IMR-90 (cell line): ENCODE measurements at places on chromosomes 3 and 15.

- no peak overlapping the region for H3K4me3 ChIP-seq
- H3K27ac ChIP-seq: no peak overlapping the region
- no peak for DNase-seq
- H3K36me3 ChIP-seq: no peaks in the 10 kb centered on the region
- no peaks in the 10 kb centered on the region for H3K27me3 ChIP-seq
These were observed 30.8 kb downstream of the CORO2B start for GRCh38 chr15:68609629-68610028.

DNA sequence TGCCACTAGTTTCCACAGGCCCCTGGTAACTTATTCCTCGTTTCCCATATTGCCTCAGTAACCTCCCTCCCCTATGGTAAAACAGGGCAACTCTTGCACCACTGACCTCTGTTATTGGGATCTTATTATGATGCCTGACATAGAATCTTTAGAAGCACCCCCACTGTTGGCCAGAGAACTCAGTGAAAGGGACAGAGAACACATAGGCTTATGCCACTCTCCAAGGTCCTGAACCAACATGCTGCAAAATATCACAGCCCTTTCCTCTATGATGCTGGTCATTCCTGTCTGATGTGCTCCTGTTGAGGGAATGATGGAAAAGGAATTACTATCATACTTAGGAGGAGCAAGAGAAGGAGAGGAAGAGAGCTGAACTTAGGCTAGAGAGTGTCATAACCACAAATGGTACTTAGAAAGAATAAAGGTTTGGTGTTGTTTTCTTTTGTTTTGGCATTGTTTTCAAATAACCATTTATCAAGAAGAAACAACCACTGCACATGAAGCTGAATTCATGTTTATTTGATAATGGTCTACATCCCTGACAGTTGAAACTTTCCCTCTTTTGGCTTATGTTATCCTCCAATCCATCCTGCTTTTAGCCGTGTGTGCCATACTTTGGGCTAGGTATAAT lies 330.2 kb downstream of the EPHB1 start:
- no peaks in the 10 kb centered on the region for H3K4me1 ChIP-seq
- H3K27me3 ChIP-seq: no peaks in the 10 kb centered on the region
- H3K27ac ChIP-seq: no peak overlapping the region
- peak; percentile 27 for DNase-seq

DNA sequence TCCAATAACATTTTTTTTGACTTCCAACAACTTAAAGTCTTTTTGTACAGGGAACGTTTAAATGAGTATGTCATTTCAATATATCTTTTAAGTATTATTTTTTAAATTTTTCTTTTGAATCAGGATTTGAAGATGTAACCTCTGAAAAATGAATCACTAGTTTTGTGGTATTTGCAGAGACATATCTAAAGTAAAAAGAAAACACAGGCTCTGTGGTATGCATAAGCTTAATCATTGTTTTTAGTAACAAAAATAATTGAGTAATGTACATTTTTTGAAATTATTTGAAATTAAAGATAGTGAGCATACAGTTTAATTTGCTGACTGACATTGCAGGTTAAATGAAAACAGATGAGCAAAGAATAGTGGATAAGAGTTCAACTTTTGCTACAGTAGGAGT lies 531.3 kb downstream of the ROBO1 start:
- no peaks in the 10 kb centered on the region for H3K27me3 ChIP-seq
- no peaks in the 10 kb centered on the region for H3K36me3 ChIP-seq
- H3K4me1 ChIP-seq: no peaks in the 10 kb centered on the region
- no peak overlapping the region for H3K4me3 ChIP-seq
- peak; percentile 32 for DNase-seq
- no peak overlapping the region for H3K27ac ChIP-seq

GRCh38 chr3:67015702-67016484 lies 17.8 kb downstream of the KBTBD8 start:
- no peak overlapping the region for H3K27ac ChIP-seq
- peaks cover 7% of the 10 kb centered on the region; the same call in 1 of the 2 replicates for H3K4me1 ChIP-seq
- no peaks in the 10 kb centered on the region for H3K27me3 ChIP-seq

GRCh38 chr3:142993958-142994442 lies 7.4 kb upstream of the U2SURP start:
- peaks cover 2% of the 10 kb centered on the region; the same call in 1 of the 2 replicates for H3K4me1 ChIP-seq
- H3K27me3 ChIP-seq: no peaks in the 10 kb centered on the region; the same call in 1 of the 2 replicates

GRCh38 chr3:5678844-5679243 lies 491.3 kb downstream of the EDEM1 start:
- no peak overlapping the region for H3K27ac ChIP-seq
- H3K36me3 ChIP-seq: no peaks in the 10 kb centered on the region
- no peak overlapping the region for H3K4me3 ChIP-seq
- DNase-seq: no peak

- no peaks in the 10 kb centered on the region for H3K27me3 ChIP-seq
- no peak overlapping the region for H3K27ac ChIP-seq
- no peak overlapping the region for H3K4me3 ChIP-seq
- peaks cover 9% of the 10 kb centered on the region for H3K4me1 ChIP-seq
- H3K36me3 ChIP-seq: no peaks in the 10 kb centered on the region; the same call in 1 of the 2 replicates
These were observed 42.5 kb downstream of the CHCHD6 start for GRCh38 chr3:126746395-126747177.

DNA sequence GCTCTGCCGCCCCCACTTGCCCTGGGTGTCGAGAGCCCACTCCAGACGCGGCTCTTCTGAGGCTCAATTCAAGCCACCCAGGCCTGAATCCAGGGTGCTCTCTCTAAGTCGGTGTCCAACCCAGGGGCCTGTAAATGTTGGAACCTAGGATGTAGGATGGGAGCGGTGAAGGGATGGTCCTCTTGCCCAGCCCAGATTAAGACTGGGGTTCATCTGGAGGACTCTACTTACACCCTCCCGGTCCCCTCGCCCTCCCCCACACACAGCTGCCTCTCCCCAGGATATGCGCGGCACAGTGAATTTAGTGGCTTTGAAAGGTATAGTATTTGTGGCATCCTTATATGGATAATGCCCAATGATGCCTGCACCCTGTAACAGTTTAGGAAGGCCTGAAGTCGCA lies 822 bp upstream of the FBN1 start:
- peaks cover 6% of the 10 kb centered on the region for H3K4me1 ChIP-seq
- peak overlapping the region; percentile 90 for H3K4me3 ChIP-seq
- H3K36me3 ChIP-seq: peaks cover under 1% of the 10 kb centered on the region; the same call in 1 of the 2 replicates
- H3K27me3 ChIP-seq: no peaks in the 10 kb centered on the region
- peak overlapping the region; percentile 89 for H3K27ac ChIP-seq

- no peak overlapping the region for H3K4me3 ChIP-seq
- no peaks in the 10 kb centered on the region for H3K36me3 ChIP-seq
- no peaks in the 10 kb centered on the region for H3K27me3 ChIP-seq
- no peak for DNase-seq
- no peak overlapping the region for H3K27ac ChIP-seq
These were observed 62.6 kb upstream of the RAB6B start for GRCh38 chr3:133958071-133958805.

- no peaks in the 10 kb centered on the region for H3K27me3 ChIP-seq
- DNase-seq: no peak
- H3K4me1 ChIP-seq: no peaks in the 10 kb centered on the region
- H3K4me3 ChIP-seq: no peak overlapping the region
- H3K27ac ChIP-seq: no peak overlapping the region
These were observed 15.3 kb upstream of the EBLN2 start for GRCh38 chr3:73046195-73046594.

- no peak overlapping the region for H3K27ac ChIP-seq
- H3K4me1 ChIP-seq: no peaks in the 10 kb centered on the region
- DNase-seq: no peak
- no peak overlapping the region for H3K4me3 ChIP-seq
These were observed 15.6 kb downstream of the FRMD4B start for GRCh38 chr3:69370156-69370883.

- no peak overlapping the region for H3K27ac ChIP-seq
- DNase-seq: no peak
- H3K27me3 ChIP-seq: peaks cover 5% of the 10 kb centered on the region
These were observed 79.3 kb downstream of the DNAH12 start for GRCh38 chr3:57464801-57465200.

GRCh38 chr3:127784865-127785710 lies 37.2 kb downstream of the MGLL start:
- no peak overlapping the region for H3K4me3 ChIP-seq
- peaks cover 3% of the 10 kb centered on the region; the same call in 1 of the 2 replicates for H3K36me3 ChIP-seq
- H3K4me1 ChIP-seq: peaks cover 35% of the 10 kb centered on the region
- H3K27ac ChIP-seq: peak overlapping the region; percentile 26; the same call in 1 of the 2 replicates
- H3K27me3 ChIP-seq: no peaks in the 10 kb centered on the region

- no peak overlapping the region for H3K4me3 ChIP-seq
- peak overlapping the region; percentile 13; the same call in 1 of the 2 replicates for H3K27ac ChIP-seq
- H3K4me1 ChIP-seq: peaks cover 5% of the 10 kb centered on the region
- no peaks in the 10 kb centered on the region for H3K36me3 ChIP-seq
- no peak for DNase-seq
These were observed 391.3 kb upstream of the TPRG1 start for GRCh38 chr3:188780193-188781147.

GRCh38 chr3:50580683-50581458 lies 11.5 kb downstream of the HEMK1 start:
- H3K36me3 ChIP-seq: peaks cover 52% of the 10 kb centered on the region; the same call in 1 of the 2 replicates
- H3K4me3 ChIP-seq: no peak overlapping the region
- H3K27ac ChIP-seq: no peak overlapping the region
- H3K4me1 ChIP-seq: no peaks in the 10 kb centered on the region

- H3K4me1 ChIP-seq: no peaks in the 10 kb centered on the region; the same call in 1 of the 2 replicates
- H3K4me3 ChIP-seq: no peak overlapping the region
- peaks cover 9% of the 10 kb centered on the region for H3K27me3 ChIP-seq
- no peaks in the 10 kb centered on the region for H3K36me3 ChIP-seq
- peak; percentile 74 for DNase-seq
These were observed 16.7 kb upstream of the CMTM7 start for GRCh38 chr3:32374788-32375595.

DNA sequence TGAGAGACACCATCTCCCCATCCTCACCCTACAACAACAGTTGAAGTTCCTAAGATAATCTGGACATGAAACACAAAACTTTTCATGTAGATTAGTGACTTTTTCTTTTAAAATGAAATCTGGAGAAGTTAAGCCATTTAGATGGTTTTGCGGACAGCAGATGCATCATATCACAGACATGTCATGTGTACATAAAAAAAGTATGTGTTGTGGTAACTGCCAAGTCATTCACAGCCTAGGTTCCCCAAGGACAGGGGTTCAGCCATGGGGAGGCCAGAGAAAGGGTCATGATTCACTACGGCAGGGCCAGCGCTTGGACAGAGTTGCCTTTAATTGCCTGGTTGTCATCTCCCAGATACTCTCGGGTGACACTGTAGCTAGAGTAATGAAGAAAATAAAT lies 163.2 kb downstream of the PDZRN3 start:
- peak overlapping the region; percentile 31; the same call in 1 of the 2 replicates for H3K27ac ChIP-seq
- H3K4me1 ChIP-seq: peaks cover 8% of the 10 kb centered on the region
- no peaks in the 10 kb centered on the region for H3K36me3 ChIP-seq
- no peaks in the 10 kb centered on the region for H3K27me3 ChIP-seq
- no peak overlapping the region for H3K4me3 ChIP-seq

DNA sequence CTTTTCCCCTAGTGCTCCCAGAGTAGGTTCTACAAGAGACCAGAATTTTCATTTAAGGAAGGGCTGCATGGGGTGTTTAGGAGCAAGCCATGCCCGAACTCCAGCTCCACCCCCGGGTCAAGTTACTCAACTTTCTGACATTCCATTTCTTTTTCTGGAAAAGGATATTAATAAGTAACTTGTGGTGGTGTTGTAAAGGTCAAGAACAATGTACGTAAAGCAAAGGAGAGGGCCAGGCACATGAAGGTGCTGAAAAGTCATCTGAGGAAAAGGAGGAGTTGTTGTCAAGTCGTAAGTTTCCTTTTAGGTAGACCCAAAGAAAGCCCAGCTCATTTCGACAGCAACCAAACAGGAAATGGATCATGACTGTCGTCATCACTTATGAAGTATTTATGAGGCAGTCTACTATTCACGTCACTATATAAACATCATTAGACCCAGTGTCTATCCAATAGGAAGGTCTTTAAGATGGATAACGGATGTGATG lies 319.6 kb upstream of the IL12A start:
- peaks cover 7% of the 10 kb centered on the region for H3K4me1 ChIP-seq
- no peaks in the 10 kb centered on the region for H3K36me3 ChIP-seq
- no peak overlapping the region for H3K4me3 ChIP-seq
- H3K27me3 ChIP-seq: no peaks in the 10 kb centered on the region

- H3K4me1 ChIP-seq: peaks cover 2% of the 10 kb centered on the region; the same call in 1 of the 2 replicates
- H3K36me3 ChIP-seq: no peaks in the 10 kb centered on the region
These were observed 30.0 kb downstream of the DAPK2 start for GRCh38 chr15:64016257-64016656.

- peaks cover 4% of the 10 kb centered on the region for H3K4me1 ChIP-seq
- DNase-seq: peak; percentile 70
- H3K27me3 ChIP-seq: no peaks in the 10 kb centered on the region
- H3K4me3 ChIP-seq: no peak overlapping the region
These were observed 17.7 kb downstream of the CRTAP start for GRCh38 chr3:33131331-33132018.

- no peak overlapping the region for H3K4me3 ChIP-seq
- no peak overlapping the region for H3K27ac ChIP-seq
- no peaks in the 10 kb centered on the region for H3K27me3 ChIP-seq
- H3K36me3 ChIP-seq: no peaks in the 10 kb centered on the region
- DNase-seq: no peak
These were observed 941 bp upstream of the SH3BP5 start for GRCh38 chr3:15333099-15333955.

GRCh38 chr3:38560284-38560683 lies 64.1 kb downstream of the EXOG start:
- H3K36me3 ChIP-seq: no peaks in the 10 kb centered on the region
- H3K4me1 ChIP-seq: no peaks in the 10 kb centered on the region
- DNase-seq: no peak

DNA sequence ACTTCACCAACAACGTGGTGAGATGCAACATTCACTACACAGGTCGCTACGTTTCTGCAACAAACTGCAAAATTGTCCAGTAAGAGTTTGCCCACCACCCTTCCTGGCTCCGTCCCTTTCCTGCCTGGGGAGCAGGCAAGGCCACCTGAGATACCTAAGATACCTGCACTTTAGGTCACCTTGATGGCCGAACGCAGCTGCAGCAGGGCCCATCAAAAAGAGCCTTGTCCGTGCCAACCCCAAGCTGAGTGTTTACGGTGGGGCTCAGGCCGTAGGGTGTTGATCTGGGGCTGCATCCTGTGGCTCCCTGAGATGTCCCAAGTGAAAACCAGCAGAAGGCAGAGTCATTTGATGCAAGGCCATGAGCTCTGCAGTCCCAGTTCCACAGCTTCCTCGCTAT lies 23.2 kb downstream of the LOXL1 start:
- no peaks in the 10 kb centered on the region for H3K27me3 ChIP-seq
- H3K36me3 ChIP-seq: peaks cover 66% of the 10 kb centered on the region
- no peak overlapping the region for H3K4me3 ChIP-seq
- H3K27ac ChIP-seq: no peak overlapping the region
- no peak for DNase-seq
- peaks cover 7% of the 10 kb centered on the region for H3K4me1 ChIP-seq
